ENCODE measurements at places on chromosomes 16 and 17.
A peak's percentile ranks its signal among the peaks of the same experiment; 100 is the strongest.

DNA sequence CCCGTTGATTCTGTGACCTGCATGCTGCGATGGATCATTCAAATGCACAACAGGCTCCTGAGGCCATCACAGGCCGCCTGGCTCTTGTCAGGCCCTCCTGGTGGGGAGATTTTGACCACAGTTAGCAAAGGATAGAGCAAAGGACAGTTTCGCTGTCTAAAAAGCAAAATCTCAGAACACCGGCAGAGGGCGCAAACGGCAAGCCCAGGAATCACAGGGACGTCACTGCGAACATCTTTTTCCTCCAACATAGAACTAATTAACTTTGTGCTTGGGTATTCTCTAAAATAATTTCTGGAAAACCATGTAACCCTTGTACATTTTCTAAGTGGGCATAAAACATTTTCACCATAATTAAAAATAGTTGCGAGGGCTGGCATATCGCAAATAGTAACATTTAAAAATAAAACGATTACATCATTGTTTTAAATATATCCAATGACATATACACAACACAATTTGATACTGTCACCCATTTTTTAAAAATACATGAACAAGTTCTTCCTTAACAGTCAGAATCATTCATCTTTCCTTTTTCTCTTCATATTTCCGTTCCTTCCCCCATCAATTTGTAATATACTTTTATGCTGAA, 19.7 kb upstream of the SLC47A1 start:
- DNase-seq = peak; percentile 53

DNA sequence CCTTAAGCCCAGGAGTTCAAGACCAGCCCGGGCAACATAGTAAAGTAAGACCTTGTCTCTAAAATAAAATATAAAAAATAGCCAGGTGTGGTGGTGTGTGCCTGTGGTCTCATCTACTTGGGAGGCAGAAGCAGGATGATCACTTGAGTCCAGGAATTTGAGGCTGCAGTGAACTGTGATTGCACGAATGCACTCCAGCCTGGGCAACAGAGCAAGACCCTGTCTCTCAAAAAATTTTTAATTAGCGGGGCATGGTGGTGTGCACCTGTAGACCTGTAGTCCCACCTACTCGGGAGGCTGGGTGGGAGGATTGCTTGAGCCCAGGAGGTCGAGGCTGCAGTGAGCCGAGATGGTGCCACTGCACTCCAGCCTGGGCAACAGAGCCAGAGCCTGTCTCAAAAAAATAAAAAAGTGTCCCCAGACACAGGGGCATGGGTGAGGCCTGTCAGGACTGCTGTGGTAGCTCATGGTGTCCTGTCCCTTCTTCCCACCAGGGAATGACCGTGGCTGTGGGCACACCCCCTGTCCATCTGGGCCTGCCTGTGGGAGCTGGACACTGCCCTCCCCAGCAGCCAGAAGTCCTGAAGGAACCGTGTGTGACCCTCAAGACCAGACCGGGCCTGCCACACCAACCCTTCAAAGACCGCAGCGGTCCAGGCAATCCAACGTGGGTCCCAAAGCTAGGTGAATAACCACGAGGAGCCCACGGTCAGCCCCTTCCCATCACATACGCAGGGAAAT, 30.8 kb upstream of the GAA start:
- no peak for DNase-seq

- DNase-seq = no peak
Measured at GRCh38 chr16:6880263-6880662, 452.4 kb upstream of the RBFOX1 start.

- no peak for DNase-seq
Measured at GRCh38 chr17:8391711-8392110, 5.9 kb downstream of the RNF222 start.

- DNase-seq = no peak
Measured at GRCh38 chr16:28180655-28181460, 30.9 kb downstream of the XPO6 start.

DNA sequence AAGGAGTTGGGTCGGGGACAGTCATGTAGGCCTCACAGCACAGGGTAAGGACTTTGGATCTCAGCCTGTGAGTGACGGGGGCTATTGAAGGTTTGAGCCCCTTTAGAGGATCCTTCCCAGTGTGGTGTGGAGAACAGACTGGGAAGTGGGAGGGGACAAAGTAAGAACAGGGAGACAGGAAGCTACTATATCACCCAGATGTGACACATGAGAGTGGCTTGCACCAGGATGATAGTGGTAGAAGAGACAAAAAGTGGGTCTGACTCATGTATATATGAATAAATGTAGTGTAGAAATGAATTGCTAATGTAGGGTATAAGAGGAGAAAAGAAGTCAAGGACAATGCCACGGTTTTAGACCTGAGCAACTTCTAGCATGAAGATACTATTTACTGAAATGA, 4.5 kb downstream of the NUP93 start:
- no peak for DNase-seq

GRCh38 chr16:73095885-73096421, 48.0 kb upstream of the ZFHX3 start:
- DNase-seq = peak; percentile 97

DNA sequence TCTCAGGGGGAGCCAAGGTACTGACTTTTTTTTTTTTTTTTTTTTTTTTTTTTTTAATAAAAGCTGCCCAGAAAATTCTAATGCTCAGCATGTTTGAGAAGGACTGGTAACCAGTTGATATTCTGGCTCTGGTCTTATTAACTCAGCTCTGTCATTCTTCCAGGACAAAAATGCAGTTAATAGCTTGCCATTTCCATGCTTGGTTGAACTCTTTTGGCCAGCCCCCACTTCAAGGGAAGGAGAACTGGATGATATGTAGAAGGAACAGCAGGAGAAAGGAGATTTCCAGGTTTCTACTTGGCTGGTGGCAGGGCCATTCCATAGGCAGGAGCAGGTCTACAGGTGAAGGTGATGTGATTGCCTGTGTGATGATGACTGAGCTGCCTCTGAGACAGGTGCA, 59.2 kb upstream of the TANC2 start:
- DNase-seq = no peak

GRCh38 chr17:74810699-74811485, 34.7 kb upstream of the NAT9 start:
- DNase-seq = no peak

DNA sequence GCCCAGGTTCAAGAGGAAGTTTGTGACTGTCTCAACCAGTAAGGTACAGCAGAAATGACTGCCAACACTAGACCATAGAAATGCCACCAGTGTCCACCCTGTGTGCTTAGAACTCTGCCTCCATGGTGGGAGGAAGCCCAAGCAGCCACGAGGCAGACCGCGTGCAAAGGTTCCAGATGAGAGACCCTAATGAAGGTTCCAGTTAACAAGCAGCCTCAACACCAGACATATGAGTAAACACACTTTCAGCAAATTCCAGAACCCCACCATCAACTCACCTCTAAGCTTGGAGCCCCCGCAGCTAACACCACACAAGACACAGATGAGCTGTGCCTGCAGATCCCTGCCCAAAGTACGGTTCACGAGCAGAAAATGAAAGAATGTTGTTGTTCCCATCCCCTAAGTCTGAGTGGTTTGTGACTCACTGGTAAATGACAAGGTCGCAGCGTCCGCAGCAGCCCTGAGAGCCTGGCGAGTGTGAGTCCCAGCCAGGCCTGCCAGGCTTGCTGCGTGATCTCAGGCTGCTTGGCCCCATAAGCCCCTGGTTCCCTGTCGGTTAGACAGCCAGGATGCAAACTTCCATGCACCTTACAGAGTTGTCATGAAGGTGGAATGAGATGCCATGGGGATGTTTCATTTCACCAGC, 193.7 kb downstream of the C16orf95 start:
- DNase-seq = no peak

GRCh38 chr16:2474877-2475412, at the start of gene TBC1D24:
TBC1D24 (plus strand) TSS chr16:2475127; CDS start chr16:2496149, 21,022 bp downstream.
- DNase-seq = peak; percentile 45

- no peak for DNase-seq
Measured at GRCh38 chr16:27024010-27024409, 42.7 kb upstream of the C16orf82 start.

- no peak for DNase-seq
Measured at GRCh38 chr17:28130472-28130871, 88.0 kb downstream of the NLK start.

GRCh38 chr16:54974367-54974766, 43.7 kb downstream of the IRX5 start:
- no peak for DNase-seq

- no peak for DNase-seq
Measured at GRCh38 chr16:27270349-27270748, 1.8 kb upstream of the NSMCE1 start.

- no peak for DNase-seq
Measured at GRCh38 chr17:39092692-39093230, 58.7 kb downstream of the PLXDC1 start.

GRCh38 chr17:40343219-40344119, 21.1 kb downstream of the GJD3 start:
- DNase-seq = peak; percentile 85

DNA sequence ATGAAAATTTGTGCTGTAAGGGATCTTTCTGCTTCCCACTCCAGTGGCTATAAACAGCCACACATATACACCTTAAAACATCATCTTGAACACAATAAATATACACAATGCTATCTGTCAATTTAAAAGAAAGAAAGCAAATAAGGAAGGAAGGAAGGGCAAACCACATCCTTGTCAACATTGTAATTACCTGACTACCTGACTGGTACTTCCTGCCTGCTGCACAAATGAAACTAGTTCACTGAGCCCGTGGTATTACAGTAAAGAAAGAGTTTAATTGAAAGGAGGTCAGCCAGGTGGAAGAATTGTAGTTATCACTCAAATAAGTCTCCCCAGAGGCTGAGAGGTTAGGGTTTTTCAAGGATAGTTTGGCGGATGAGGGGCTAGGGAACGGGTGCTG, 344.4 kb upstream of the ASIC2 start:
- DNase-seq = no peak

- DNase-seq = no peak
Measured at GRCh38 chr17:52306314-52306713, 147.8 kb upstream of the CA10 start.

All from NCI-H524 (cell line).